ENCODE measurements at places on chromosomes 13 and 19. TPM values are rescaled to one million over a fixed set of nuclear protein-coding genes. Genes with fewer than 3 reads are reported as not detected.

Gene LILRB2
- total RNA-seq = 0.54 TPM

Gene C19orf18
- 1.6 TPM for total RNA-seq

Gene CDC42EP5
- not detected for total RNA-seq

Gene RXFP2
- not detected for total RNA-seq

Gene HSD17B14
- total RNA-seq = 1.0 TPM
